ENCODE measurements at places on chromosomes 11 and 22.

GRCh38 chr11:96481771-96482170 lies 92.0 kb downstream of the JRKL start:
- no peak for DNase-seq

GRCh38 chr11:100646545-100646944 lies 40.5 kb upstream of the ARHGAP42 start:
- no peak for DNase-seq

GRCh38 chr11:92199991-92200390 lies 24.6 kb upstream of the FAT3 start:
- no peak for DNase-seq

- no peak for DNase-seq
Measured at GRCh38 chr22:37281646-37282384, 493 bp upstream of the CYTH4 start.

DNA sequence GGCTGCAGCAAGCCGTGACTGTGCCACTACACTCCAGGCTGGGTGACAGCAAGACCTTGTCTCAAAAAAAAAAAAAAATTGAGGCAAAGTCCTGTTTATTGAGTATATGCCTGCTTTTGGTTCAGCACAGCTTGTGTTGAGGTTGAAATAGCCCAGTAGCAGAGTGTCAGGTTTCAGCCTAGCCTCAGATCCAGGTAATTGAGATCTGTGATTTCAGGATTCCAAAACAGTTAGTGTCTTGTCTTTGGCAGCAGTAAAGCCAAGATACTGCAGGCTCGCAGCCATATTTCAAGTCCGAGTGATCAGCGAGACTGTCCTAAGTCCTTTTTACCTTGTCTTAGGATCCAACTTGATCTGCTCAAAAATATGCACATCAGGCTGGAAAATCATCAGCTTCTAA lies 27.0 kb downstream of the CUL5 start:
- DNase-seq = no peak

DNA sequence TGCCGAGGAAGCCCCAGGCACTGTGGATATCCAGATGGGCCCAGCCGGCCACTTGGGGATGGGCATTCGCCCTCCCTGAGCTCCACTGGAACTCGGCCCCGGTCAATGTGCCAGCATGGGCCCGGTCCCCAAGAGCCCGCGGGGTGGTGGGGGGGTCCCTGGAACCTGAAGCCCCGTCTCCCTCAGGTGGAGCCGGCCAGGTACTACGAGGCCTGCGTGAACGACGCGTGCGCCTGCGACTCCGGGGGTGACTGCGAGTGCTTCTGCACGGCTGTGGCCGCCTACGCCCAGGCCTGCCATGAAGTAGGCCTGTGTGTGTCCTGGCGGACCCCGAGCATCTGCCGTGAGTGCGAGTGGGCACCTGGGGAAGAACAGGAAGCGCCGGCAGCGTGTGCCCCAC lies 21.2 kb downstream of the MUC5AC start:
- no peak for DNase-seq

GRCh38 chr11:10498022-10498400 lies 42.9 kb downstream of the AMPD3 start:
- DNase-seq = no peak

- no peak for DNase-seq
Measured at GRCh38 chr22:23518376-23519187, 61.5 kb downstream of the IGLL1 start.
